BJ (cell line): ENCODE measurements at places on chromosomes 1 and 21.

DNA sequence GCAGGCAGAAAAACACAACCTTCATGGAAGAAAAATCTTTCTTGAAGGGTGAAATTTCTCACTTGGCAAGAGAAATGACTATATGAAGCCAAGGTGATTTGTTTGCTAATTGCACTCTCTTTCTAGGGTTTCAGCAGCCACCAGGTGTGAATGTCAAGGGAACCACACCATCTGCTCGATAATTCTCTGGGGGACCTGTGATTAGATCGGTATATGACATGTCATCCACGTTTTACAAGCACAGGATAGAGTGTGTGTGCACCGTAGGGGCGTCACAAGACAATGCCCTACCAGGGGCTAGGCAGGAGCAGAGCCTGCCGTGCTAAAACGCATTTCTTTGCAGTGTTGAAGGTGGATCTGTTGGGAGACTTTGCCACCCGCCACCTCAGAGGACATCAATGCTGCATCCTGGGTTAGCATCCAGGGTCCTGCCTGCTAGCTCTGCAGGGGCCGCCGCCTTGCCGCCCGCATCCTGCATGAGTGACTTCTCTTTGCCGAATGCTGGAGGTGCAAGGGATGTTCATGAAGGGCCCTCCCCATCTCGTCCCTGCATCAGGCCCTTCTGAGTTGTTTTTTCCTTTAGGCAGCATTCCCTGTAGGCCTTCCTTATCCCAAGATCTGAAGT, 37.8 kb upstream of the CCSAP start:
- no peak for DNase-seq

GRCh38 chr1:37438037-37438868, 36.1 kb upstream of the ZC3H12A start:
- DNase-seq = no peak

- no peak for DNase-seq
These were observed 42.0 kb downstream of the DENND1B start for GRCh38 chr1:197733324-197733723.

- DNase-seq = no peak
These were observed 29.5 kb downstream of the DMAP1 start for GRCh38 chr1:44242746-44243145.

- DNase-seq = no peak
These were observed 18.0 kb downstream of the HHIPL2 start for GRCh38 chr1:222529916-222530315.

GRCh38 chr1:35866991-35867390, 16.0 kb upstream of the AGO1 start:
- DNase-seq = no peak

DNA sequence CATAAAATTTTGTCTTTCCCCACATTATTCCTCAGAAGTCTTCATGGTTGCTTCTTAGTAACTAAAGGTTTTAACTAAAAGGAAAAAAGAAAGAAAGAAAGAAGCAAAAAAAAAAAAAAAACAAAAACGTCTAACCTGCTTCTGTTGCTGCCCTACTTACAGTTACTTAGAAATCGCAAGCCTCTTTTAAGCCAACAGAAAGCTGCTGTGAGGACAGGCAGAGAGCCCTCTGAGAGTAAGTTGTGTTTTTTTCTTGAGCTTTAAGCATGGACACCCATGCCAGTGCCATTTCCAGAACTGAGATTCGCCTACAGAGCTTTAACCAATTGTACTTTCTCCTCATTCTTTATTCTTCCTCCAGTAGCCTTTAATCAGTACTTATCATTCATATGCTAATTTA, 25.6 kb upstream of the RGS1 start:
- DNase-seq = no peak

GRCh38 chr1:45926330-45926729, 122.9 kb downstream of the MAST2 start:
- no peak for DNase-seq

GRCh38 chr1:44244986-44245385, 31.7 kb downstream of the DMAP1 start:
- DNase-seq = no peak

GRCh38 chr1:66365635-66366034, 168.3 kb upstream of the SGIP1 start:
- DNase-seq = no peak

DNA sequence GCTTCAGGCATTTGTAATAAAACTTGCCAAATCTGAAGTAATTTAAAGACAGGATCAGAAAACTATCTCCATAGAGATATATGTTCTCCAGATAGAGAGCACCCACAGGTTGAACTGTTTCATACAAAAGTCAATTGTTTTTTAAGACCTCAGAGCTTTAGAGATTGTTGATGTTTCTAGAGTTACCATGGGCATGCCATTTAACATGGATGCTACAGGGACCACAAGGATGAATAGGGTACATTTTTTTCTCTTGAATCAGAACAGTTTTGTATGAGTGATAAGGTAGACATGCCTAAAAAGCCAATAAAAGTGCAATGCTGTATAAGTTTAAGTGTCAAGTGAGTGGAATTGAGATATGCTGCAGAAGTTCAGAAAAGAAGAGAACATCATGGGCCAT, 511.0 kb upstream of the CAMK1G start:
- DNase-seq = peak; percentile 52
